Activated T-helper 17 cell treated with anti-CD3 and anti-CD28 coated beads, Interleukin-2, amount 50 U/mL, for 72 hours (primary cell): ENCODE measurements at places on chromosomes 4 and X. TPM values are rescaled to one million over a fixed set of nuclear protein-coding genes. Genes with fewer than 3 reads are reported as not detected.

GPC3 gene
- 0.15 TPM for total RNA-seq

- ATAC-seq = no peak
These were observed 18.4 kb downstream of the PAGE2 start for GRCh38 chrX:55107262-55107661.

DNA sequence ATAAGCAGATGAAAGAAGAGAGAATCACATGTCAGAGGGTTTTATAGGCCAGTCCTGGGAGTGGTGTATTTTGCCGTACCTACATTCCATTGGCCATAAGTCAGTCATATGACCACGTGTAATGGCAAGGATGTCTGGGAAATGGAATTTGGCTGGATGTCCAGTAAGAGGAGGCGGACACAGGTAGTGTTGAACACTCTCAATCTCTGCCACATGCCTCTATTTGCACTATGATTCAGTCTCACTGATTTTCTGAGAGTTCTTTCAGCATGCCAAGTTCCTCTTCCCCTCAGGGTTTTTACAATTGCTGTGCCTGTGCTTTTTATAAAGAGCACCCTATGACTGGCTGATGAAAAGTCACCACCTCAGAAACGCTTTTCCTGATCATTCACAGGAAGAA is 164.2 kb upstream of the GPR101 start:
- no peak for ATAC-seq

ANK2 gene
- total RNA-seq = 0.87 TPM

GRCh38 chr4:118270492-118270891 is 82.3 kb downstream of the PRSS12 start:
- no peak for ATAC-seq

DNA sequence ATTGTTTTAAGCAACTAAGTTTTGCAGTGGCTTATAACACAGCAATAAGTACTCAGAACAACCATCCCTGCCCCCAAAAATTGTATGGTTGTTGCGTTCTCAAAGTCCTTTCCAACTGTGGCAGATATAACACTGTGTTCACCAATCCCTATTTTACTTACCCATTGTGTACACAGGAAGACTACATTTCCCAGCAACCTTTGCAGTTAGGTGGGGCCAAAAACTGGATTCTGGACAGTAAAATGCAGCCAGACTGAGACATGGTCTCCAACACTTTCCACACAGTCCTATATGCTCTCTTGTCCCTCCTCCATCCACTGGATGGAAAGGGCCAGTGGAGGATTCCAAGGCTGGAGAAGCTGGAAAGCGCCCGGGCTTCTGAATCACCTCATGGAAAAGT is 523.6 kb downstream of the BCOR start:
- ATAC-seq = no peak

- no peak for ATAC-seq
These were observed 1141.8 kb upstream of the PCDH7 start for GRCh38 chr4:29578329-29578728.

- ATAC-seq = peak; percentile 92
These were observed 43.4 kb downstream of the SHROOM2 start for GRCh38 chrX:9829308-9830267.

DNA sequence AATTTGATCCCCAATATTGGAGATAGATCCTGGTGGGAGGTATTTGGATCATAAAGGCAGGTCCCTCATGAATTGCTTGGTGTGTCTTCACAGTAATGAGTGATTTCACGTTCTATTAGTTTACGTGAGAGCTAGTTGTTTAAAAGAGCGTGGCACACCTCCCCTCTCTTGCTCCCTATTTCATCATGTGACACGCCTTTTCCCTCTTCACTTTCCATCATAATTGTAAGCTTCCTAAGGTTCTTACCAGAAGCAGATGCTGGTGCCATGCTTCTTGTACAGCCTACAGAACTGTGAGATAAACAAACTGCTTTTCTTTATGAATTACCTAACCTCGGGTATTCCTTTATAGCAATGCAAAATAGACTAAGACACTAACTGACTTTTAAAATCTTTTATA is 34.0 kb upstream of the FMR1 start:
- no peak for ATAC-seq

GRCh38 chr4:75821966-75822365 is 80.3 kb downstream of the PPEF2 start:
- no peak for ATAC-seq

DNA sequence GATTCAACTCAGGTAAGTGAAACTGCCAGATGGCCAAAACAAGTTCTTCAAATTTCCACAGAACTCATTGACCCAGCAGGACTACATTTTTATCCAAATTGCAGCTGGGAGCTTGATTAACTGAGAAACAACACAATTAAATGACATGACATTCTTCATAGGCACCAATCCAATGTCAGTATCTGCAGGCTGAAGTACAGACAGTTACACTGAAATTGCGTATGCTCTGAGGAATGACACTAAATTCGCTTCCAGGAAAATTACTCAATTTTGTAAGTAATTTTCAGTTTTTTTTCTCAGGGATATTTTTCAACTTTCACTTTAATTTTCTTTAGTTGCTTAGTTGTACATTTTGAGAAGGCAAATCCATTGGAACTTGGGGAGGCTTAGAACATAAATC is 4.5 kb downstream of the C1GALT1C1 start:
- no peak for ATAC-seq

DNA sequence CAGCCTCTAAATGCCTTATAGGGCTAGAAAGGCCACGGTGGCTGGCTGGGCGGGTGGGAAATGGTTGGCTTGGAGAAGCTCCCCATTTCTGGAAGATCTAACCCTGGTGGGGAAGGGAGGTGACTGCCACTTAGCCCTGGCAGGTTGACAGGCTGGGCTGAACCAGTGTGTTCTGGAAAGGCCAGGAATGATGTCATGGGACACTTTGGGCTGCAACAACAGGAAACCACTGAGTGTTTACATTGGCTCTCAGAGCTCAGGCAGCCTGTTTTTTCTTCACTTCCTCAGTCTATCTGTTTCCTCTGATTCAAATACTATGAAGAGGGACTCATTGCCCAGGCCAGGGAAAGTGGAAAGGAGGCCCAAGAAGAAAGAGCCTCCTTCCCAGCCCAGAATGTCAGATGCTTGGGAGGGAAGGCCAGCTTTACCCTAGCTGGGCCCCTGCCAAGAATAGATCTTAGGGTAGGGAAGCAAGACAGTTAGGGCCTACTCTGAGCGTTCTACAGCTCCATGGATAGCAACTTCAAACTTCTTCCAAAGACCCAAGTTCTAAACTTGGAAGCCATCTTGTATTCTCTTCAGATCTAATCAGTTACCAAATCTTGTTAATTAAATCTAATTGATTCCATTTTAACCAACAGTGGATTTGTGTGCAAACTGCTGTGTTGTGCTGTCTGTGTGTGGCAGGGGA is 65.8 kb upstream of the MSN start:
- ATAC-seq = peak; percentile 79

DNA sequence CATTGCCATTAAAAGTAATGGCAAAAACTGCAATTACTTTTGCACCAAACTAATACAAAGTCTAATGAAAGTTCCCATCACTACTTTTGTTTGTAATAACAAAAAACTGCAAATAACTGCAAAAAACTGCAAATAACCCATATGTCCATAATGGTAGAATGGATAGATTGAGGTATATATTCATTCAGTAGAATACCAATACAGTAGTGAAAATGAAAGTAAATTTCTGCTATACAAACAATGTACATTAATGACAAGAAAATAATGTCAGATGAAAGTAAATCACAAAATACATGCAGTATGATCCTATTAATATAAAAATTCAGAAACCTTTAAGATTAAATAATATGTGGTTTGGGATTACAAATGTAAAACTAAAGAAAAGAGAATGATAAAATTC is 41.3 kb upstream of the CEP135 start:
- ATAC-seq = no peak

DNA sequence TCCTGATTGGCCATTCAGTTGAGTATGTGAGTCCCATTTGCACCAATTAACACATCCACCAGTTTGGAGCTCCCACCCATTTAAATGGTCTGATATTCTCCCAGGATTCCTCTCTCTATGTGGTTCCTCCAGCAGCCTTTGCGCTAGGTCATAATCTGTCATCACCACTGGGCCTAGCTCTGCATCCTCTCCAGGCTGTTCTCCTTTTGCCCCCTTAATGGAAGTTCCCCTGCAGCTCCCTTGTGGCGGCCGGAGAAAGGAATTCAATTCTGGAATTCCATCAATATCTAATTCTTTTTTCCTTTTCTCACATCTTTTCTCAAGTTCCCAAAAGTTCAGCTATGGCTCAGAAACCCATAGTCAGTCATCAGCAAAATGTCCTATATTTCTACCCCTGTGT is 2184.4 kb upstream of the AGA start:
- no peak for ATAC-seq

DNA sequence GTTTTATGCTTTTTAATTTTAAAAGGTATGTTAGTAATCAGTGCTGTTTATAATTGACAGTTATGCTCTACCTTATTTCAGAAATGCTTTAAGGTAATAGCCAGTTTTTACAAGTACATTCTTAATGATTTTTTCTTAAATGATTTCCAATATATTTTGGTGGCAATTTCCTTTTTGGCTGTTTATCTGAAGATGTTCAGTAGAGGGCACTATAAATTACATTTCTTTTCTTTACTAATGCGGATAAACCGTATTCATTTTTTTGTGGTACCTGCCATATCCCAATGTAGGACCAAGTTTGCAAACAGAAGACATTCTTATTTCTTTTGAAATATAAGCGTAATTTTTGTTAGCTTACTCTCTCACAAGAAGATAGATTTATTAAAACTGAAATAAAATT is 65.4 kb downstream of the CCKAR start:
- no peak for ATAC-seq

MAGEA2 gene
- not detected for total RNA-seq

- peak; percentile 52 for ATAC-seq
These were observed 62.5 kb upstream of the GPR174 start for GRCh38 chrX:79081895-79082512.

LIMCH1 gene
- not detected for total RNA-seq

SOWAHB gene
- not detected for total RNA-seq

TRO gene
- 7.0 TPM for total RNA-seq

GRCh38 chrX:154023276-154024000 is 3.7 kb upstream of the IRAK1 start:
- ATAC-seq = no peak

KLHL5 gene
- 28.1 TPM for total RNA-seq

GRCh38 chr4:177487977-177488376 is 45.7 kb upstream of the AGA start:
- ATAC-seq = peak; percentile 40

DNA sequence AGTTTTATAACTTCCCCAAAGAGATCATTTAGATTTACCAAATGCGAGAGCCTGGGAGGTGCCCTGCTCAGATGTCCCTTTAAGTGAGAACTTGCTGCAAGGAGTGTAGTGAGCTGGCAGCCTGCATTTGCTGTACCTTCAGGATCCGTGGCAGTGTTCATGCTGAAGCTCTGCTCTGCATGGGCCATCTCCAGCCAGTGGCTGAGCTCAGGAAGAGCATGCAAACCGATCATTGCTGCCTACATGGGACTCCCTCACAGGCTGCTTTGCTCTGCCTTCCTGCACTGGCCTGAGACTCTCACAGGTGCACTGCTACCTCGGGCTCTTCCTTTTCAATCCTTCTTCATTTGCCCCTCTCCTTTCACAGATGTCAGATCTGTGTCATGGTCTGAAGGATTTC is 152.0 kb upstream of the SFRP2 start:
- ATAC-seq = no peak

TECRL gene
- total RNA-seq = not detected

ARHGAP36 gene
- total RNA-seq = not detected

FAM53A gene
- 1.8 TPM for total RNA-seq

DNA sequence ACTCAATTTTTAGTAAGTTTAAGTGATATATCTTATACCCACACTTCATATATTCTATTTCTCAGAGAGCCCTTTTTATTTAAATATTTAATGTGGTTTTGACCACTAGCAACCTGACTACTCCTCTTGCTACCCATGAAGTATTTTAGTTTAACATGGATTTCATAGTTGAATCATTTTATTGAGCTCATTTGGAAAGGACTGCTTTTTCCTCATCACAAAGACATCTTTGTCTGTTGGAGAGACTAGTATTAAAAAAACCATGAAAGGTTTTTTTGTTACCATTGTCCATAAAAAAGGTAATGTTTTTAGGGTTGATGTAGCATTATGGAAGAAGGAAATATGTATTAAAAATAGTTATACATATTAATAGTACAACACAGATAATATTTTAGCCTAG is 139.5 kb downstream of the RAPGEF2 start:
- ATAC-seq = no peak

- ATAC-seq = peak; percentile 99
These were observed at the start of gene GSPT2 for GRCh38 chrX:51743179-51743957. TSS of gene GSPT2 (plus strand) at chrX:51743442. CDS start at chrX:51743627, 185 bp downstream.

FSTL5 gene
- total RNA-seq = not detected

DNA sequence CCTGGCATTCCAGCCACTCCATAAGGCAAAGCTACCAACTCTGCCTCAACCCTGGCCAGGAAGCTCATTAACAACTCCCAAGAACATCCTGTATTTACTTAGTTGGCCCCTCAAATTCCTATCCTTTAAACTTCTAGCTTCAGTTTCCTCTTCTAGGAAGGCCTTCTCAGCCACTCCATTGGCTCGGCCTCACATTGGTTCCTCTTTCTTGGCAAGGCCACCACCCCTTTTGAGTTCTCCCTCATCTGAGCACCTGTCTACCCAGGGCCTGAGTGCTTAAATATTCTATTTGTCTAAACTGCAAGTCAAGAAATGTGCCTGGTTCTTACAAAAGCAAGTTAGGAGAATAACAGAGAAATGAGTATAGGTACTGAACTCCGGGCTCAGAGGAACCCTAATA is 10.0 kb downstream of the SMC1A start:
- ATAC-seq = no peak

DNA sequence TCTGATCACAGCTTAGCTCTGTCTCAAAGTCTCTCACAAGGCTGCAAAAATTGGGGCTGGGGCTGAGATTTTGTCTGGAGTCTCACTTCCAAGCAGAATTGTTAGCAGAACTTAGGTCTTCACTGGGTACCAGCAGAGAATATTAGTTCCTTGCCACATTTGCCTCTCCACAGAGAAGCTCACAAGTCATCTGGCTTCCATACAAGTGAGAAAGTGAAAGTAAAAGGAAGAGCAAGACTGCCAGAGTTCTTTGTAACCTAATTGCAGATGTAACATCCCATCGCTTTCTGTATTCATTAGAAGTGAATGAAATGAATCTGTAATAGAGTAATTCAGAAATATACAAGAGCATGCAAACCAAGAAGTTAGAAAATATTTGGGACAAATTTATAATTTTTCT is 624.1 kb upstream of the GNPDA2 start:
- ATAC-seq = no peak

DNA sequence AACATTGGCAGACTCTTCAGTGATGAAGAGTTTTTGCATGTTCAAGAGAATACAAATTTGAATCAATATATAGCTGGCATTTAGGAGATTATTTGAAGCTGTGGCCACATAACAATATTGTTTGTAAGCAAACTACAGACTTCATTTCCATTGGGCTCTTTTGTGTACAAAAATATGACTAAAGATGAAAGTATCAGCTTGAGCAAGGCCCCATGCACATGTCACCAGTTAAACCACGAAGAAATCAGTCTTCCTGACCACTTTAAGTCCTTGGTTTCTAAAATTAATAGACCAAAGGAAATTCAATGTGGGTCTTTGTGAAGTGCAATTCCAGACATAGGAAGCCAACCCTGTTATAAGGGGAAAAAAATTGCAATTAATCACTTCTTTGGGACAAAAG is 1664.6 kb upstream of the ADGRL3 start:
- no peak for ATAC-seq

- peak; percentile 92 for ATAC-seq
These were observed at the start of gene NAP1L5 for GRCh38 chr4:88697588-88698329. TSS of gene NAP1L5 (minus strand) at chr4:88697829. CDS start at chr4:88697754, 75 bp downstream.

GRCh38 chrX:24574743-24575142 is 72.4 kb downstream of the PCYT1B start:
- ATAC-seq = no peak
